ENCODE measurements at places on chromosomes 6 and 20.

GRCh38 chr6:116304538-116305097 lies 24.9 kb upstream of the TSPYL1 start:
- no peak for DNase-seq

DNA sequence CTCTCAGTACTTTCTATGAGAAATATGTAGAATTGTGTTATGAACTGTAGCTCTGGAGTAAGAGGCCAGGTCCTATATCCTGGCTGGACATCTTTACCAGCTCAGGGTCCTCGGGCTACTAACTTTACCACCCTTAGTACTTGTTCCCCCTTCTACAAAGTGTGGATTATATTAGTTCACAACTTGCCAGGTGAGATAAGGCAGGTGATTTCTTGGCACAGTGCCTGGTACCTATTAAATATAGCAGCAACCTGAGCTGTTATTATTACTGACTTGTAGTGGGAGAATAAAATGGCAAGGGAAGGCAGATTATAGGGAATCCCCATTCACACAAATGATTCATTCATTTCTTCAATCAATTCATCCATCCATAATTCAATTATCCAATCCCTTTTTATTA lies 150.1 kb downstream of the DOK5 start:
- no peak for DNase-seq

GRCh38 chr6:36844232-36845170 lies 5.3 kb upstream of the CPNE5 start:
- no peak for DNase-seq

DNA sequence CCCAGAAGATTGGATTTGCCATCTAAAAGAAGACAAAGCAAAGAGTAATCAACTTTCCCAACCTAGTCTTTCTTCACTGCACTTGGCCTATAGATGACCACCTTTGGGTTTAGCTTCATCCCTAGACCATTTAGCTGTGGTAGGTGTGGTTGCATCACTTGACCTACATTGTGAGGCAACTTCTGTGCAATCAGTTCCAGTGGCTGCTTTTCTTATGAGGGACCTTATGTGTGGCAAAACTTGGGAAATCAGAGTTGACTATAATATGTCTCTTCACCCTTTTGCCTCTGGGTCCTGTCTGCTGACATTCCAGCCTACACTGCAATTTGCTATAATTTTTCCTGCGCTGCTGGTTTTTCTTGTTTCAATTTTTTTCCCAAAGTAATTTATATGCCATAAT lies 55.2 kb downstream of the PRDM13 start:
- DNase-seq, result no peak

- DNase-seq, result peak; percentile 15
Measured at GRCh38 chr20:59939052-59939878, 840 bp downstream of the PPP1R3D start.

GRCh38 chr20:8722277-8722928 lies 346.5 kb upstream of the PLCB4 start:
- DNase-seq, result no peak

Measured in left lung (tissue), 14 donors.